ENCODE measurements at places on chromosomes 13 and 19.
A peak's percentile ranks its signal among the peaks of the same experiment; 100 is the strongest.

DNA sequence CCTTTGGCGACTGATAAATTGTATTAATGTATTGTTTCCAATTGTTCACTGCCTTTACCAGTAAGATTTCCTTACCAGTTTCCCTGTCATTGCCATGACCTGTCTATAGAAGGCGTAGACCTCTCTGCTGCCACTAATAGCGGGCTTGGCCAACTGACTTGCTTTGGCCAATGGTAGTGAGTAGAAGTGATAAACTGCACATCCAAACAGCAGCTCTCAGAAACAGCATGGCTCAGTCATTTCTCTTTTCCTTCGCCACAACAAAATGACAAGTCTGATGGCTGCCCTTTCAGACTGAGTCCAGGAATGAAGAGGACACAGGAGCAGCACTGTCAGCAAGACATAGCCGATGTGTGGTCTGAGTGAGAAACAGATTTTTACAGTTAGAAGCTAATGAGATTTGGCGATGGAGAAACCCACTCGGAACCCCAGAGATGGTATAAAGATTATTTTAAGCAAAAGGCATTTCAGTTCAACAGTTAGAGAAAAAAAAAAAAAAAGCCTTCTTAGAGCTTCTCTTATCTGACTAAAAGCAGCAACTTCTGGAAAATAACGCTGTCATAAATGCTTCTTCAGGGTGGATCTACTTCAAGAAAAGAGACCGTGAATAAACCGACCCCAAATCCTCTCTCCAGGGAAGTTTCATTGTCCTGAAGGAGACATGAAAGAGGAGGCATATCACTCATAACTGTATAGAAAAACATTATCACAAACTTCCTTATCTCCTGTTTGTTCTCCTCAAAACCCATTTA is 42.0 kb upstream of the TM9SF2 start:
- DNase-seq: no peak

GRCh38 chr19:19619849-19620210 is 1.3 kb upstream of the PBX4 start:
- DNase-seq: no peak

GRCh38 chr19:19113040-19113626 is 25.1 kb downstream of the TMEM161A start:
- DNase-seq: no peak

DNA sequence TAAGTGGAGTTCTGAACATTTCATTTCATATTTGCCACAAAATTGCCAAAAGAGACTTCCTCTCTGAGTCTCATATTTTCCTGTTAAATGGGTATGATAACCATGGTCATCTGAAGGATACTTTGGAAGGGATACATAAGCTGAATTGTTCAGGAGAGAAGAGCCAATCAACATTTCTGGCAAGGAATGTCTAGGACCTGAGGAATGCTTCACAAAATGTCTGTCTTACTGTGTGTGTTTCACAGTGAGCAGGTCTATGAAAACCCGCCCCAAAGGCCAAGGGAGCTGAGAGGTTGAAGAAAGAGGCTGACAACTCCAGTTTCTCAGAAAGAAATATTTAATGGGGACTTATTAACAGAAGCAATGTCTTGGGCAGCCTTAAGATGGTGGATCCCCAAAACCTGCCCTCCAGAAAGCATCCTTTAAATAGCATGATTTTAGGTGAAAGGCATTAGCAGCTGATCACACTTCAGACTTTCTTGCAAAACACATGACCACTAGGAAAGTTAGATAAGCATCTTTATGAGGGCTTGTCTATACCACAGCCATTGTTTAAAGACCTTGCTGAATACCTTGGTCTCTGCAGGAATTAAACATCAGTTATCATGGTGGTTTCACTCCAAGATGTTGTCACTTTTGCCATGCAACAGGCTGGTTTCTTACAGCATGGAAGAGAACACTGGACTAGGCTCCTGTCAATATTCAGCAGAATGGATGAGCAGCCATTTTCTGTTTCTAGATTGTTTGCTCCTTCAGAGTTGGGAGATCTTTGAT is 78.9 kb downstream of the TNFSF11 start:
- no peak for DNase-seq

DNA sequence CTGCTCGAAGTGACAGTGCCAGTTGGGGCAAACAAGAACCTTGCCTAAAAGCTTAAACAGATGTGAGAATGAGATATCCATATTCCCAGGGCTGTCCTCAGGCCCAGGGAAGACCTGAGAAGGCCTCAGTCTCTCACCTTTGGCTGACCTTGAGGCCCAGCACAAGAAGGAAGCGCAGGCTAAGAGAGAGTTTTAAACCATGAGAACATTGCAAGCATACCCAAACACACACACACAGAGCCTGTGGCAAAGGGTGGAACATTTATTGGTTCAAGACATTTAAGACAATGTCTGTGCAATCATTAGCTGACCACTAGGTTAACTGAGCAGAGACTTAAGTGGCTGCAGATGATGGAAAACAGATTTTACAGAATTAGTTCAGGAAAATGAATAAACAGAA is 248.2 kb downstream of the NBEA start:
- no peak for DNase-seq

GRCh38 chr19:49340069-49340864 is 5.1 kb downstream of the CD37 start:
- DNase-seq: no peak

- DNase-seq: no peak
Measured at GRCh38 chr19:33719366-33720154, 77.1 kb upstream of the KCTD15 start.

DNA sequence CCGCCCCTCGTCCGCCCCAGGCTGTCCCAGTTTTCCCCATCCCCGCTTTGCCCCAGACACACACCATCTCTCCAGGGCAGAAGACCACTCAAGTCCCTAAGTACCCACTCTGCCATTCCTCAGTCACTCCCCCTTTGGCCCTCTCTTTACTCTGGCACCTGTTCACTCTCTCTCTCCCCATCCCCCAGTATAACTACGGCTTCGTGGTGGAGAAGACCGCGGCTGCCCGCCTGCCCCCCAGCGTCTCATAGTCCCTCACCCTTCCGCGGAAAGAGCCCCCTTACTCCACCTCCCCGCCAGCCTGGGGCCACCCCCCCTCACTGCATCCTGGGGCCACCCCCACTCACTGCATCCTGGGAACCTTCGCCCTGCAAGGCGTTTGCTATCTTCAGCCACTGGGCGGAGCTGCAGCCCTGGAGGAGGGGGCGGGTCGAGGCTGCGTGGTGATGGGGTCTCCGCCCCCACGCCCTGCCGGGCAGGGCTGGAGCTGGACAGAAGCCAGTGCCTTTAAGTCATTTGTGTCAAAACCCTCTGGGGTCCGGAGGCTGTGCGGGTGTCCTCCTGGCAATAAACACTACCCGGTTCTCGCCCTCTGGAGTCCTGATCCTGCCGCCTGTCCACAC is 5.0 kb downstream of the MVB12A start:
- DNase-seq: no peak

GRCh38 chr13:63367522-63368198 is 1952.0 kb upstream of the PCDH20 start:
- no peak for DNase-seq

GRCh38 chr19:51784922-51785690 is 9.9 kb upstream of the FPR3 start:
- DNase-seq: no peak

- no peak for DNase-seq
Measured at GRCh38 chr13:73011751-73012150, 47.1 kb upstream of the KLF5 start.

DNA sequence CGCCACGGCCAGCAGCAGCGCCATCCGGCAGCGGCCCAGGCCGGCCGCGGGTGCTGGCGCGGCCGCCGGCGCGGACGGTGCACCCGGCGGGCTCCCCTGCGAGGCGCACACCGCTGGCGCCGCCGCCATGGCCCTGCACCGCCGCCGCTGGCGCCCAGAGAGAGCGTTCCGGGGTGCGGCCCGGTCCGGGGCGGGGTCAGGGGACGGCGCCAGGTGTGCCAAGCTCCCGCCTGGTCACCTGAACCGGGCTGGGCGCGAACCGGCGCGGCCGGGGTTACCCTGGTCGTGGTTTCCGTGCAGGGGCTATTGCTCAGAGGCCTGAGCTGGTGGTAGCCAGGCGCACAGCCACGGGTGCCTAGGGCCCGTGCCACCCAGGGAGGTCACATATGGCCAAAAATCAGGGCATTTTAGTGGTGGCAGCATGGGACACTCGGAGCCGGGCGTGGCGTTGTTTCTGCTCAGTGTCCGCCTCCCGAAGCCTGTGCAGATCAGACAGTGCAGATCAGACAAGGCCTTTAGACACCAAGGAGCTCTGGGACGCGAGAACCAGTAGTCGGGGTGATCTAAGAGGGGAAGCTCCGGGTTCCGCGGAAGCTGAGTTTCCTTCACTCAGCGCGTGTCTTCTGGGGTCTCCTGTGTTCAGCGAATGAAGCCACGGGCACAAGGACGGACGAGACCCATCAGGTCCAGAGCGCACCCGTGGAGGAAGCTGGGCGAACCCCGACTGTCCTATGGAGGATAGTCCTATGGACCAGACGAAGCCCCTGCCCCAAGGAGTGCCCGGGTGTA is at the start of gene TMEM238:
TMEM238 (minus strand) TSS at position 162 of the 789 bp plus-strand sequence; CDS start at position 129, 33 bp downstream.
- DNase-seq: no peak

DNA sequence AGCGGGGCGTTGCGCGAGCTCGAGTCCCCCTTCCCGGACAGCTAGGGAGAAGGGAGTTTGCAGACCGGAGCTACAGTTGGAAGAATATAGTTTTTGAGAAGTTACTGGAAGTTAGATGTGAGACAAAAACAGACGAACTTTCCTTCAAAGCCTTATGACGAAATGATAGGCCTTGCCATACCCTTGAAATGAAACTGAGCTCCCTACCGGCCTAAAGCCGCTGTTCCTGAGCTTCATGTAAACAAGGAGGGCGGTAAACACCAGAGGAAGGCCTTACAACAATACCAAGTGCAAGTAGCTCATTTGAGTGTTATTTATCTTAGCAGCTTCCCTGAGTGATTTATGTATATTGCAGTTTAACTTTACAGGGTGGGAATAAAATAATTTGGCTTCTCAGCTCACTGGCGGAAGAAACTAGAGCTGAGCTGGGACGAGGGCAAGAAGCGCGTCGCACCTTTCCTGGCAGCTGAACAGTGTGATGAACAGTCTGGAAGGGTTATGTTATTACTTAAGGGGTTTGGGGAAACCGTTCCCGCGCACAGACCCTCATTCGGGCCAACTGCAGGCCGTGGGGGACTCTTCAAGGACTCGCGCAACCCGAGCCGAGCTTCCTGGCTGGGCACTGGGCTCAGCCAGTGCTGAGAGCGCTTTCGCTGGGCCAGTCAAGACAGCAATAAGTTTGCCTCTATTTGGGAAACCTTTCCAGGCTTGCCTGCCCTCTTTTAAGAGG is 111.2 kb downstream of the KCNRG start:
- DNase-seq: peak; percentile 15

DNA sequence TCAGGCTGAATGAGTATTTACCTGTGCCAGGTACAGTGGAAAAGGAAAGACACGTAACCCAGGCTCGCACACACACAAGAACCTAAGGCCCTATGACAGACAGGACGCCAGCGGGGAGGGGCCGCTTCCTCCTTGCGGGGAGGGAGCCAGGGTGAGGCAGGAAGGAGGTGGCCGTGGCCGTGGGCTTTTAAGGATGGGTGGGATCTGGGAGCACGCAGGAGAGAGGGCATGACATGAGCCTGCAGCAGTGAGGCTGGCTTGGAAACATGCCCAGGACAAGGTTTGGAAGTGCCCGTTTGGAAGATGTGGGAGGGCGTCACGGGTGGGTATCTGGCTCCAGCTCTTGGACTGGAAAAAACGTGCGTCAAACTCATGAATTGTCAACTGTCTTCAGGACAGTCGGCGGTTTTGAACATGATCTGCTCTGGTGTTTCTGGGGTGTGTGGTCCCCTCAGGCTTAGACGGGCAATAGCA is 20.1 kb downstream of the SH3GL1 start:
- DNase-seq: peak; percentile 53

DNA sequence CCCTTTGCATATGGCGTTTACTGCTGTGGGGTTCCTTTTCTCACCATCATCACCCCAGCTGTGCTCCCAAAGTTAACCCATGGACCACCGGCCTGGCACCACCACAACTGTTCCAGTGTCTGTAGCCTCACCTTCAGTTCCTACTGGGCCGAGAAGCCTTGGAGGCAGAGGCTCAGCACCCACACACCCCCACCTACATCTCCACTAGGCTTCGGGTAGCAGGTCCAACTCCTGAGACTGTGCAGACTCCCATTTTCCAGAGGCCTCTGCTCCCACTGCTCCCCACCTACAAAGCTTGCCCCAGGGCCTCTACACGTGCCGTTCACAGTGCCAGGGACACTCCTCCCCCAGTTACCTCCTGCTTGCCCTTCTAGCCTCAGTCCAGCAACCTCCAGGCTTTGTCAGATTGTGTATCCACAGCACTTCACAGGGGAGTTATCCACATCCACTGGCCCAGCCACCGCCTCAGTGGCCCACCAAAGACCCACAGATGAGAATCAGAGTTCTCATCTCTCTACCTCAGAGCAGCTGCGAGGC is 14.1 kb downstream of the SLC27A5 start:
- DNase-seq: no peak

GRCh38 chr13:49354719-49355118 is 89.1 kb downstream of the CAB39L start:
- no peak for DNase-seq

GRCh38 chr13:24107955-24108614 is 52.4 kb upstream of the SPATA13 start:
- DNase-seq: no peak

DNA sequence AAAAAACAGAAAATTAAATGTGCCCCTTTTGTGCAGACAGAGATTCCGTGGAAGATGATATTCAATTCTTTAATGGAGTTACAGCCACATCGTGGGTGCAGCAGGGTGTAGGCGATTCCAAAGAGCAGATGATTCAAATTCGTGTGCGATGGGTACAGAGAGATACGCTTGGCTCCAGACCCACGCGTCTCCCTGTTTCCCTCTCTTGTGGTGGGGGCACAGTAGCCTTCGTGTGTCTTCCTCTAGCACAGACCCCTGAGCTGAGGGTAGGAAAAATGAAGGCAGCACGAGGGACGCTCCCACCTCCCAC is 4.8 kb downstream of the TSPAN16 start:
- DNase-seq: no peak

GRCh38 chr19:16371540-16371986 is 46.9 kb downstream of the KLF2 start:
- peak; percentile 80 for DNase-seq

DNA sequence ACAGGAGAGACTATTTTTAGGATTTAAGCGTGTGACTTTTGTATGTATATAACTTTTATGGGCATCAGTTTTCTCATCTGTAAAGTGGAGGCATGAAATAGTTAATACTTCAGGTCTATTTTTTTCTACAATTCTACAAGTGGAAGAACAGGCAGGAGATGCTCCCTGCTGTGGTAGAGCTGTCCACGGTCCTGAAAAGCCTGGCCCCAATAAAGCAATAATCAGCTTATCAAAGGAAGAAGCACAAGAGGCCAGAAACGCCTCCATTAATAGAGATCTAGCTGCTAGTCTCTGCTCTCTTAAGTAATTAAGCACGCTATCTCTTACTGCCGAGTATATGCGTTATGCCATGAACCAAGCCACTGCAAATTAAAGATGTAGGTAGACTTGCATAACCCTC is 28.0 kb upstream of the WASF3 start:
- no peak for DNase-seq

- DNase-seq: no peak
Measured at GRCh38 chr19:28606269-28607032, 606.5 kb downstream of the UQCRFS1 start.

All from activated T-cell treated with anti-CD3 and anti-CD28 coated beads, Interleukin-2, amount 50 U/mL, for 4 hours (primary cell).